ENCODE measurements at places on chromosomes 6 and 20. TPM values are rescaled to one million over a fixed set of nuclear protein-coding genes. Genes with fewer than 3 reads are reported as not detected.

The MCHR2 gene
- 0.11 TPM for total RNA-seq

The ANGPT4 gene
- total RNA-seq, result 0.30 TPM

The CRISP2 gene
- total RNA-seq, result 1.2 TPM

The LPA gene
- 1.2 TPM for total RNA-seq

The SNX5 gene
- 81.4 TPM for total RNA-seq

The ZNF334 gene
- total RNA-seq, result 17.6 TPM

The RING1 gene
- total RNA-seq, result 43.9 TPM

The SAMD5 gene
- total RNA-seq, result 7.8 TPM

The PRKN gene
- 9.5 TPM for total RNA-seq

The SLC17A3 gene
- total RNA-seq, result not detected

The PPP1R14C gene
- total RNA-seq, result 7.8 TPM

Data from spinal cord (tissue), 10 donors.